ENCODE measurements at places on chromosomes 11 and 22.

GRCh38 chr11:106161775-106162634, 84.5 kb downstream of the AASDHPPT start:
- no peak for DNase-seq

DNA sequence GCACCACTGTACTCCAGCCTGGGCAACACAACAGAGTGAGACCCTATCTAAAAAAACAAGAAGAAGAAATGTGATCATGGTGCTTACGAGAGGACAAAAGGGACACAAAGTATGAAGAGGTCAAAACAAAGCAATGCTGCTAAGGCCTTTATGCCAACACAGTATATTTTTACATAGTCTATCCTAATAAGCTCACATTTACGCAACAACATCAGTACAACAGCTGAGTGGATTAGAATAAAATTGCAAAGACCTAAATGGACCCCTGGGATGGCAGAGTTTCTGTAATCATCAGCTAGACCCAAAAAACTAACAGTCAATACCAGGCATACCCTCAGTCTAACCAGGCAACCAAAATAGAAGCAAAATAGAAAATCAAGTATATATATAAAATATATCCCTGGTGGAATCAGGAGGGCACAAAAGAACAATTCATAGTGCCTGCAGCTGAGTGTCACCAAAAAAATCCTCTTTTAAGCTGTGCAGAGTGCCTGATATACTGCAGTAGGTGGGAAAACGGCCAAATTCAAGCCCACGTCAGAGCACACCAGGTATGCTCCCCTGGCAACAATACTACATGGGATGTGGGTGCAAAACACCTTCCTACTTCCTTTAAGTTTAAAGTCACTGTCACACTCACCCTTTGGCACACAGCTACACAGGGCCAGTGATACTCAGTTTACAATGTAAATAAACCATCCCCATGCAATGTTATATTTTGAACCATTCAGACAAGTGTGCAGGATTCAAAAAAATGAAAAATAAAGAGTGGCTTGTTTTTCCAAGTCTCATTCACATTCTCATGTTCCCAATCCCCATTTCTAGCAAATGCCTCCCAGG, 57.8 kb downstream of the RBFOX2 start:
- DNase-seq = no peak

DNA sequence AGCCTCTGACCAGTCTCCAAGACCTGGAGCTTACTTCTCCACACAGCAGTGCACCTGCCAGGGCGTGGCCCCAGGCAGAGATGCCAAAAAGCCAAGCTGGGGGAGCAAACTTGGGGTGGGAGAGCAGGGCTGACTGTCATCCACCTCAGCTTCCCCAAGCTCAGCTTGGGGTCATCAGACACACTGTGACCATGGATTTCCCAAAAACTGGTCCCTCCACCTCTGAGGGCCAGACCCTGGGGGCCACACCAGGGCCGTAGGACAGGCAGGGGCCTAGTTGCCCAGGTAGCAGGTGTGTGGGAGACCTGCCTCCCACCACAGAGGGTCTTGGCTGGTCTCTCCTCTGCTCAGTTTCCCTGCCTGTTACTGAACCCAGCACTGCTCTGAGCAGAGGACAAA, 30.6 kb downstream of the ARVCF start:
- DNase-seq = no peak

DNA sequence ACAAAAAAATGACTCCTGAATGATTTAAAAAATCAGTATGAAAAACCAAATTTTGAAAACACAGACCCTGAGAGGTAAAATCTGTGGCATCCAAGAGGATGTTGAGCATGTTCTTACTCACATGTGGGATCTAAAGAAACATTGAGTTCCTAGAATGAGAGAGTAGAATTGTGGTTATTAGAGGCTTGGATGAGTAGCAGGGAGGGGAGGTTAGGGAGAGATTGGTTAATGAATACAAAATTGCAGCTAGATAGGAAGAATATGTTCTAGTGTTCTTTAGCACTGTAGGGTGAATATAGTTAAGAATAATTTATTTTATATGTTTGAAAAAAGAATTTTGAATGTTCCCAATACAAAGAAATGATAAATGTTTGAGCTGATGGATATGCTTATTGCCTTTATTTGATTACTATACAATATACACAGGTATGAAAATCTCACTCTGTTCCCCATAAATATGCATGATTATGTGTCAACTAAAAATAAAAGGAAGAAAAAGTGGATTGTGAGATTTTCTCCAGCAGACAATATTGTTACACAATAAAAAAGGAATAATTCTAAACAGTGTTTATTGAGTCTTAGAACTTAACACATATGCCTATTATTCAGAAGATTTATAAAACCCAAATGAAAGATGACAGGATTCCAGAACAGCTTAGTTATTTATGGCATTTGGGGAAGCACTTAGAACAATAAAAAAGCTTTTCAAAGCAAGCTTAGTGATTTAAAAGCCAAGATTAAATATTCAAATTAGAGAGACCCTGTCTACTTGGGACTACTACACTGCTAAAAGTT, 28.7 kb downstream of the MS4A2 start:
- no peak for DNase-seq

DNA sequence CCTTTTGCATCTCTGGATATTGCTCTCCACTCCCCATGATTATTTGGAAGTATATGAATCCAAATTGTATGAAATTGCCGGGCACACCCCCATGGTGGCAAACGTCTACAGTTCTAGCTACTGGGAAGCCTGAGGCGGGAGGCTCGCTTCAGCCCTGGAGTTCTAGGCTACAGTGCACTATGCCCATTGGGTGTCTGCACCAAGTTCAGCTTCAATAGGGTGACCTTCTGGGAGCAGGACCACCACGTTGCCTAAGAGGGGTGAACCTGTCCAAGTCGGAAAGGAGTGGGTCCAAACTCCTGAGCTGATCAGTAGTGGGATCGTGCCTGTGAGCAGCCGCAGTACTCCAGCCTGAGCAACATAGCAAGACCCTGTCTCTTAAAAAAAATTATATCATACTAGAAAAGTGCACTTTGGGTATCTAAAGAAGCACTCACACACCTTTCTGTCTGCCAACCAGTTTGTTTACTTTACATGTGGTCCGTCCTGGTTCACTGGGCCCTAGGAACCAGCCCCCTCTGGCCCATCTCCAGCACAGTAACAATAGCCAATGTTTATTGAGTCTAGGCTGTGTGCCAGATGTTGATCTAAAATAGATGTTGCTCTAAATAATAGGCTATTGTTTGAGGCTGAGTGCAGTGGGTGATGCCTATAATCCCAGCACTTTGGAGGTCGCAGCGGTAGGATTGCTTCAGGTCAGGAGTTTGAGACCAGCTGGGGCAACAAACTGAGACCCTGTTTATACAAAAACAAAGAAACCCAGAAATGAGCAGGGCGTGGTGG, 16.4 kb upstream of the KAT5 start:
- DNase-seq = no peak

DNA sequence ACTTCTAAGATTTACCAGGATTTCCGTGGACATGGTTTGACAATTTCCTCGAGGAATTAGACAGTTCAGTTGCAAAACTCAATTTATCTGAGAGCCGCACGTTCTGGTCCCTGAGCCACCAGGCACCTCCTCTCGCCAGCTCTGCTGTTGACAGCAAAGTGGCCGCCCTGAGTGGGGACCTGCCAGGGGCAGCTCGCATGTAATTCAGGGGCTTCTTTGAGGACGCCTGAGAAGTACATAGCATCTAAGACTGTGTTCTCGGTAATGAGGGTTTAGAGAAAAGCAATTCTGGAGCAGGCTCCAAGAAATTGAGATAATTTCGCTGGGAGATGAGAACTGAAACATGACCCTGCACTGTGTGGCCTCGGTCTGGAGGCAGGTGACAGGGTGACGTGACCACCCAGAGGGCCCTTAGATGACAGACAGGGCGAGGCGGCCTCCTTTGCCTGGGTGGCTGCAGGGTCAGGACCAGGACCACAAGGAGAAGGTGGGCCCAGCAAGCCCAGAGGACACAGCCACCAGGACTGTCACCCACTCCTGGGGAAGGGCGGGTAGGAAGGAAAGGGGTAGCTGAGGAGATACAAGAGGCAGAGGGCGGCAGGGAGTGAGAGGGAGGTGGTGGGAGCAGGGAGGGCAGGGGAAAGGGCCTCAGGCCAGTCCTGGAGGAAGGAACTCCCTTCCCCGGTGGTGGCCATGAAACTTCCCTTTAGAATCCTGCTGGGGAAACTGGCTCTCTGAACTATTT, 55.0 kb downstream of the RTL6 start:
- DNase-seq = no peak

- no peak for DNase-seq
These were observed 17.8 kb upstream of the GLB1L2 start for GRCh38 chr11:134313821-134314607.

DNA sequence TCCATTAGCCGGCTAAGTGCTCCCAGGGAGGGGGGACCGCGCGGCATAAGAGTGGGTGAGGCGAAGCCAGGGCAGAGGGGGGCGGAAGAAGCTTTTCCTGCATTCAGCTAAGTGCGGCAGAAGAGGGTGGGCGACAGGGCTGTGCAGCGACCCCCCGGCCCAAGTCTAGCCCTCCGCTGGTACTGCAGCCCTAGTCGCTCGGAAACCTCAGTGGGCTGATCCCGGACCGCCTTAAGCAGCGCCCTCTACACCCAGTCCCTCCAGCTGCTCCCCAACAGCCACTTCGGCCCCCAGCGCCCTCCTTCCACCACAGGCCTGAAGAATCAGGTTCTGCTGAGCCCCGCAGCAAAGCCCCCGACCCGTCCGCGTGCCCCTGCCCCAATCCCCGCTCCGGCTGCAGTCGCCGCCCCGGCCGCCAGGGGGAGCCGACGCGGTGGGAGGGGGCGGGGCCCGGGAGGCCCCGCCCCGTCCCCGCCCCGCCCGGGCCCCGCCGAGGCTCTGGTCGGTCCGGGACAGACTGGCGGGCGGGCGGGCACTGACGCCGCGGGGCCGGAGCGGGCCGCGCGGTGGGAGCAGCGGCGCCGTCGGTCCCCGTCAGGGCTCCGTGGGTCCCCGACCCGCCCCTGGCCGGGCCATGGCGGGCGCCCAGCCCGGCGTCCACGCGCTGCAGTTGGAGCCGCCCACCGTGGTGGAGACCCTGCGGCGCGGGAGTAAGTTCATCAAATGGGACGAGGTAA, at the start of gene PLCB3:
PLCB3 (plus strand) TSS at position 515 of the 737 bp plus-strand sequence; CDS start at position 635, 120 bp downstream.
- no peak for DNase-seq

DNA sequence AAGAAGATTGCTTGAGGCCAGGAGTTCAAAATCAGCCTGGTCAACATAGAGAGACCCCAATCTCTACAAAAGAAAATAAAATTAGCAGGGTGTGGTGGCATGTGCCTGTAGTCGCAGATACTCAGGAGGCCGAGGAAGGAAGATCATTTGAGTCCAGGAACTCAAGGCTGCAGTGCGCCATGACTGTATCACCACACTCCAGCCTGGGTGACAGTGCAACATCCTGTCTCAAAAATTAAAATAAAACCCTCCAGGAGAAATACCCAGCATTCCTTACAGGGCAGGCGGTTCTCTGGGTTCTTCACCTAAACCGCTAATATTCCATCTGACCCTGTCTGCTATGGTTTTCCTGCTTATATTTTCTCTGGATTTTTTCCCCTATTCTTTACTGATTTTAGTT, 13.5 kb downstream of the TCF20 start:
- DNase-seq = no peak

- DNase-seq = no peak
These were observed 7.4 kb downstream of the CNTF start for GRCh38 chr11:58629857-58630256.

DNA sequence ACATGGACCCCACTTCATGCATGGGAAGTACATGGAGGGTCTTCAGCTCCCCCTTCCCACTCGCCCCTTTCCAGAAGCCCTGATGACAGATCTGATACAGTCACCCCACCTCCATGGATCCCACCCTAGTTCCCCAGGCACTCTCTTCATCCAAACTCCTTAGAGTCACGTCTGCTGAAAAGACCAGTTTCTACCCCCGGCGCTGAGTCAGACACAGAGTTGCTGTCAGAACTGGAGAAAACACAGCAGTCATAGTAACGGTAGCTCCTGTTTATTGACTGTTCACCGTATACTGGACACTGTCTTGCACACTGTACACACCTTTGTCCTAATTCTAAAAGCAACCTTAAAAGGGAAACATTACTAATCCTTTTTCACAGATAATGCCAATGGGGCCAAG, 29.1 kb downstream of the DRD2 start:
- DNase-seq = no peak

DNA sequence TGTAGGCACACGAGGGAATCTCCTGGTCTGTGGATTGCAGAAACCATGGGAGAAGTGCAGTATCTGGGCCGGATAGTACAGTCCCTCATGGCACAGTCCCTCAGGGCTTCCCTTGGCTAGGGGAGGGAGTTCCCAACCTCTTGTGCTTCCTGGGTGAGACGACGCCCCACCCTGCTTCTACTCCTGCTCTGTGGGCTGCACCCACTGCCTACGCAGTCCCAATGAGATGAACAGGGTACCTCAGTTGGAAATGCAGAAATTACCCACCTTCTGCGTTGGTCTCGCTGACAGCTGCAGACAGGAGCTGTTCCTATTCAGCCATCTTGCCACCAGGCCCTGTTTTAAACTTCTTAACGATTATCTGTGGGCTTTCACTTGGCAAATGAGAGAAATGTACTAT, 157.2 kb upstream of the CARD18 start:
- no peak for DNase-seq

DNA sequence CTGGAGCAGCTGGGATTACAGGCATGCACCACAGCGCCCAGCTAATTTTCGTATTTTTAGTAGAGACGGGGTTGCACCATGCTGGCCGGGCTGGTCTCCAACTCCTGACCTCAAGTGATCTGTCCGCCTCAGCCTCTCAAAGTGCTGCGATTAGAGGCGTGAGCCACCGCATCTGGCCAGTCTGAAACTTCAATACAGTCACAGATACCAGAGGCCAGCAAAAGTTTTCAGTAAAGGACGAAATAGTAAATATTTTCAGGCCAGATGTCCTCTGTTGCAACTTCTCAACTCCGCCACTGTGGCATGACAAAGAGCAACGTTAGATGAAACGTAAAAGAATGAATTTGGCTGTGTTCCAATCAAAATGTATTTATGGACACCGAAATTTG, 403.6 kb downstream of the MN1 start:
- DNase-seq = no peak

DNA sequence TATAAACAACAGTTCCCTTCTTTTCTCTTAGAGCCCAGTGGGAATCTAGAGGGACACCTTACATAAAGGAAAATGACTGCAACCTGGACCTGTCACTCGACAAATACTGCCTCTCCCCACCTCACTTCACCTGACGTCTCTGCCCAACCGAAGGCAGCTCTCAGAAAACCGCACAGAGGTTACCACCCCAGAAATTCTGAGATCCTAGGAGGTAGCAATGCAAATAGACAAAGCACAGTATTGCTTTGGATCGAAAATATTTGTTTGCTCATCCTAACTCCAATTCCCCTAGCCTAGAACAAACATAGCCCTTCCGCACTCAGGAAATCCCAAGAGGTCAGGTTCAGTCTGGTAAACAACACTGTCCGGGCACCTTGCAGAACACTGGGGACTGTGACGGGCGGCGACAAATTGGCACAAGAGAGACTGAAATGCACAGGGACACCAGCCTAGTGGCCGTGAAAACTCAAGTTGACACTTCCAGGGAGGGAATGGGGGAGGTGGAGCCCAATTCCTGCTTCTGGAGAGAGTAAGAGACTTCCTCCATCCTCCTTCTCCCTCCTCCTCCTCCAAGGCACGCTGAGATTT, 420 bp upstream of the TRIM44 start:
- no peak for DNase-seq
